ENCODE measurements at places on chromosomes 4 and X.

DNA sequence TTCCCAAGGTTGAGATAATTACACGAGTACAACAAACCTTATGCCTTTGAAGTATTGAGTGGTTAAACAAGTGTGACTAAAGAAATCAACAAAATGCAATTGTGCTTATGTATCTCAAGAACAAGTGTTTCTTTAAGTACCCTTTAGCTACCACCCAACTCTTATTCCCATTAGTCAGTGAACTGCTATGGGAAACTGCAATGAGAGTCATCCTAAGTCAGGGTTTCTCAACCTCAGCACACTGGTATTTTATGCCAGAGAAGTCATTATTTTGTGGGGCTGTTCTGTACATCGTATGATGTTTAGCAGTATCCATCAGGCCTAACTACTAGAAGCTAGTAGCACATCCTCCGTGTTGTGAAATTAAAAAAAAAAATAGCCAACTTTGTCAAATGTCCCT, 549.1 kb upstream of the BOD1L1 start:
- DNase-seq = no peak

DNA sequence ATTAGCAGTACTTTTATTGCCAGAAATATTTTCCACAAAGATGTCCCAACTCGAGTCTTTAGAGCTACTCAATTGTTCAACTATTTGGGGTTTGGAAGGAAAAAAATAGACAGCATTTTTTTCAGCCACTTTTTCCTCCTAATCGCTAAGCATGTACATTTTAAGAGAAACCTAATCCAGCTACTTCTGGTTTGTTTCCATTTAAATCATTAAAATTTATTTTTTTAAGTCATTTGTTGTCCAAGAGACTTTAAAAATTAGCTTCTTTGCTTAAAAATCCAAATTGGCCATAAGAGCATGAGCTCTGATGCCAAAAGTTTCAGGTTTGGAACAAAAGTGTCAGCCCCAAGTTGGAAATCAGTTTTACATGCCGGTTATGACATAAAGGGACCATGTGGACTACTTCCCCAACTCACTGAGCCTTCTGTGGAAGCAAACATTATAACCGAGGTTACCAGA, 186.3 kb upstream of the INTU start:
- DNase-seq = no peak

DNA sequence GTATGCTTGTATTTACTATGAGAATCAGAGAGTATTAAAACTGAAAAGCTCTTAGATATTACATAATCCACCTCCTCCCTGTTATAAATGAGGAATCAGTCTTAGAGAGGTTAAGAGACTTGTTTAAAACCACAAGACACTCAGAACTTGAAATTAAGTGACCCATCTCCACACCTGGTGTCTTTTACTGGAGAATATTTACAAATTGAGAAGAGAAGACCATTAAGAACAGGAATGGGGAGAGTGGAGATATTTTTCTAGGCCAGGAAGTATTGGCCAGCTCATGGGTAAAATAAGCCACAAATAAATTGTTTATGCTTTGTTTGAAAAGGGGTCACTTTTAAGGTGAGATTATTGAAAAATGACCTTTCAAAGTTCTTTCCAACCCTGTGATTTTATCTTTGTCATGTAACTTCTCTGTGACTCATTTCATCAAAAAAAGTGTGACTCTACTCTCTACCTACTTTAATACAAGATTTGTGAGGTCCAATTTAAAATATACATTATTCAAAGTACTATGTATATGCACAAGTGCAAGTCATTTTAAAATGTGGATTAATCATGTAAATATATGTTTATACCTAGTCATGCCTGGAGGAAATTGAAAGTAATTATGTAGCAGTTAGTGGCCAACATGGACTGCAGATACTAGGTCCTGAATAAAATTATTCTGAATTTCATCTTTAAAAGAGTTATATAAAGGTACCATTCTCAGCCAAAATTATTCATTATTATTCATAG, 15.9 kb upstream of the COX7B2 start:
- no peak for DNase-seq

DNA sequence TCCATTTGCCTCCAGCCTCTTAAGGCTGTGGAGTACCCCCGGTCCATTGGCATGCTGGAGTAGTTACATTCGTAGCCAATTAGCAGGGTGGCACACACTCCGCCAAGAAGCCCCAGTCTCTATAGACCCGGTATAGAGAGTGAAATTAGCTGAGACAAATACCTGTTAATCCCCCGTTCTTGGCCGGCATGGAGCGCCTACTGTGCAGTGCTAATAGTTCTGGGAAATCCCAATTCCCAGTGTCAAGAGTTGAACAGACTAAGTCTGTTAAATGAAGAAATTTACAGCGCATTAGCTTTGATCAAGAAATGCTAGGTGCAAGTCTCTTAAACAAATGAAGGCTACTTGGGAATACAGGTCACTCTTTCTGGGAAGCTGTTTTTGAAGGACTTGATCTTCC, 127.8 kb upstream of the ARX start:
- DNase-seq = no peak

DNA sequence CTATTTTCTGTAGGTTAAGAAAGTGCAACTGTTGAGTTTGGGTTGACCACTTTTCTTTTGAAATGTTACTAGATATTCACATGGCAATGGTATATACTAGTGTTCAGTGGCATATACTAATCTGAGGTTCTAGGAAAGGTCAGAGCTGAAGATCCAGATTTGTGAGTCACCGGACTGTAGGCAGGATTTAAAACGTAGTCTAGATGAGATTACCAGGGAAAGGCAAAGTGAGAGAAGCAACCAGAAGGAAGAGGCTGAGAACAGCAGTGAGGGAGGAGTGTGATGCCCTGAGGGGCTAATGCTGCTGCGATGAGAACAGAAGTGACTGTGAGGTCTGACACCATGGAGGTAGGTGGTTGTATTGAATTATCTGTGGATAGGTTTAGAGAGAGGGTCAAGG, 9.7 kb upstream of the PLA2G12A start:
- DNase-seq = no peak

- no peak for DNase-seq
These were observed 134.8 kb downstream of the HS3ST1 start for GRCh38 chr4:11293866-11294265.

GRCh38 chr4:186146458-186146857, 42.0 kb downstream of the FAM149A start:
- no peak for DNase-seq

GRCh38 chrX:1283741-1284140, 15.1 kb downstream of the CSF2RA start:
- peak; percentile 63 for DNase-seq

DNA sequence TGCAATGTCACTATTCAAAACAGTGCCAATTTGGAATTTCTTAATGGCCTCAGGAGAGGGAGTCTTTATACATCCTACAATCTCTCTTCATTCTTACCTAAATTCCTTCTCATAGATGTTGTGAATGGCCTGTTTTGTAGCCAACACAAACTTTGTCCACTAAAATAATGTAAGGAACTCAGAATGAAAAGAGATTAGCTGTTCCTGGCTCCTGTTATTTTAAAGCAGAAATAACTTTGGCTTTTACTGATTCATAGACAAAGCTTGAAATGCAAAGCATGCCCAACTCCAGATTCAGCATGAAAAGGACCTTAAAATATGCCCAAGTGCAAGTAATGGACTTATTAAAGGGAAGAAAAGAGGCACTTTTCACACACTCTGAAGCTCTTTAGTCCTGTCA, 146.0 kb upstream of the GPC4 start:
- DNase-seq = no peak

- no peak for DNase-seq
These were observed 103.5 kb upstream of the ENPEP start for GRCh38 chr4:110372485-110372884.

GRCh38 chr4:141301216-141301615, 80.5 kb downstream of the ZNF330 start:
- DNase-seq = no peak

DNA sequence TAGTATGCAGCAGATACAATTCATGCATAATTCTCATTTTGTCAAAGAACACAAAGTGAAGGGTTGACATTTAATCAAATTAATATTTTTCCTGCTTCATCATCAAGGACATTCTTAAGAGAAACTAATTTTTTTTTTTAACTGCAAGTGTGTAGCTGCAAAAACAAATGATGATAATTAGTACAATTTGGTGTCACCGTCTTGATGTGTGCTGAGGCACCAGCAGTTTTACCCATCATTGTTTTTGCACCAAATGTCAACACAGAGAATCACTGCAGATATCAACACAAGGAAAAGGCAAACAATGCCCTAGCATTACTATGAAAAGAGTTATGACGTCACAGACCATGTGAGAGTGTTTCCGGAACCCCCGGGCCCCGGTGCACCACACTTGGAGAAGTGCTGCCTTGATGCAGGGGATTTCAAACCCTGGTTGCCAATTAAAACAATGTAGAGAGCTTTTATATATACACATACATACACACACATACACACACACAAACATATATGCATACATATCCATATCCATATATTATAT, 55.9 kb downstream of the AGA start:
- peak; percentile 22 for DNase-seq

- no peak for DNase-seq
These were observed 427.8 kb downstream of the TMA16 start for GRCh38 chr4:163922302-163922701.

DNA sequence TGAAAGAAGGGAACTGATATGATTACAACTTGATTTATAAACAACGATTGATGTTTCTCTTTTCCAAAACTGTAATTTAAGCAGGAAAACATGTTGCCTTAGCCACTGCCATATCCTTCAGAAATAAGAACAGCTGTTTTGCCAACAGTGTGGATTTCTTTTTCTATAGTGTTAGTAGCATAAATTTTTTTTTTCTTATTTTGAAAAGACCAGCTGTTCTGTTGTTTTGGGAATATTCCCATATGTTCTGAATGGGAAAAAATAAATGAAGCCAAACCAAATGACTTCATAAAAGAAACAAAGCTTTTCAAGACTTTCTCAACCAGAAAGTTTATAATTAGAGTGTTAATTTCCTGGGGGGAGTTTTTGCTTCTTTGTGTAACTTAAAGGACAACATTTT, 83.9 kb upstream of the ARHGAP24 start:
- no peak for DNase-seq

GRCh38 chr4:86108137-86108536, 251.7 kb downstream of the MAPK10 start:
- no peak for DNase-seq

DNA sequence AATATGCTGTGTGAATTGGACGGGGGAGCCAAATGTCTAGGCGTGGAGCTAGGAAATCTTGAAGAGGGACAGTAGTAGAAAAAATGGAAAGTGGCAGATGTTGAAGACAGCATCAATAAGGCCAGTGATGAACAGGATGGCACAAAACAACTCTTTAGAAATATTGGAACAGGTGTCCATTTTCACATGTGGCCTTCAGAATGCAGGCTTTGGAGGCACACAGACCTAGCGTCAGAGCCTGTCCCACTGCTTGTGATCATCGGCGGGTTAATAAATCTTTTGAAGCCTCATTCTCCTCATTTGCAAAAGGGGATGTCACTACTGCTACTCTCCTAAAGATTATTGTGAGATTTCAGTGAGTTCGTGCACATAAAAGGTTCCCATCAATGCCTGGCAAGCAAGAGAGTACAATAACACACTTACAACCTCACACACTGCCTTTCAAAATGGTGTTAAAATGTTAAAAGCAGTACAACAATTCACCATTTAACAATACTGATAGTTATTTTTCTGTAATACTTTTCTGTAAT, 2.4 kb downstream of the PDLIM3 start:
- no peak for DNase-seq

DNA sequence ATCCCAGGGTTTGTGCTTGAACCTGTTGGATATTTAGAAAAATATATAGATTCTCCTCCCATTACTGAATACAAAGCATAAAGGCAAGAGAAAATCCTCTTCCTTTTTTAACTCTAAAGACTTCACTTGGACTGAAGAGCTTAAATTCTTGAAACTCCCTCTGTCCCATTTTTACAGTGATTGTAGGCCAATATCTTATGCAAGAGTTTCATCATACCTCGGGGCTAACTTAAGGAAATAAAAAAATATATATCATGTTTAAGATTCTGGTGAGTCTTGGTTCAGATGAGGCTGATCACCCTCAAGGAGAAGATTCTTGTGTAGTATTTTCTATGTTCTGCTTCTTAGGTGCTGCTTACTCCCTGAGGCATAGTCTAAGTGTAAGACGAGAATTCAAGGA, 1449.6 kb downstream of the C4orf33 start:
- no peak for DNase-seq

- peak; percentile 70 for DNase-seq
These were observed 491.2 kb downstream of the INPP4B start for GRCh38 chr4:142354794-142355420.

DNA sequence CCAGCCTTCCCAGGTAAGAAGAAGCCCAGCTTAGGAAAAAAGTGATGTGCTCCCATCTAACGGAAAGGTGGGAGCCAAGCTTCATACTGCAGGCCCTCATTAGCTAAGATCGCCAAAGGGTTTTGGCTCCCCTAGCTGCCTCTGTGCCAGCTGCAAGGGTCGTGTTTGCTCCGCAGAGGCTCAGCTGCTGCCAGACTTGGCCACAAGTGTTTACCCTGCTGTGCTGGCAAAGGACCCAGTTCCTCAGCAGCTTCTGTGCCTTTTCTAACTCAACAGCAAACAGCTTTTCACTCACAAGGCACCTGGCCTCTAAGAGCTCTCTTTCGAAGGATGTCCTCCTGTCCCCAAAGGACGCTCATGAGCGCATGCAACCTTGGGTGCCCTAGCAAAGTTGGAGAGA, 12.2 kb upstream of the VMA21 start:
- DNase-seq = no peak

DNA sequence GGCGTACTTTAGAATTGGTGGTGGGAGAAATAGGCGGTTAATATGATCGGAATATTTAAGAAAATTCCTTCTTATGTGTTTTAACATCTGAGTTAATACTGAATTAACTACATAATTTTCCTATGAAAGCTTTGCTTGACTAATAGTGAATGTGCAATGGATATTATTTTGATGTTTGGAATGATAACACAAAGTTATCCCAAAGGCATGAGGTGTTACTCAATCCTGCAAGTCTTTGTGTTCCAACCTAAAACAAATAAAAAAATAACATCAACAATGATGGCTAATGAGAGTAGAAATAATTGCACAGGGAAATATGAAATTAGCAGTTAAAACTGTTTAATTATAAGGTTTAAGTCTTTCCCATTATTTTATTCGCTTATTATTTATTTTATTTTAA, 183.6 kb upstream of the ARSJ start:
- no peak for DNase-seq

DNA sequence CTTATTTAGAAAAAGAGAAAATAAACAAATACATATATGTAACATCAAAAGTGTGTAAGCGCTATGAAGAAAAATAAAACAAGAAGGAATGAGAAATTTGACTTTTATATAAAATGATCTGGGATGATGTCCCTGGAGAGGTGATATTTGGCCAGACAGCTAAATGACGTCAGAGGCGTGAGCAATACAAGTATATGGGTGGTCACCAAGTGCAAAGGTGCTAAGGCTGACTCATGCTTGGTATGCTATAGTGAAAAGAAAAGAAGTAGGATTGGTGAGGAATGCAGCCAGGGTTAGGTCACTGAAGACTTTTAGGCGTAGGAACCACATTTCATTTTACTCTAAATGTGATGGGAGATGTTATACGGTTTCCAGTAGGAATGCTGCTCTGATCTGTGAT, 1049.1 kb upstream of the TENM3 start:
- no peak for DNase-seq
